ENCODE measurements at places on chromosomes 4 and X.

GRCh38 chrX:108148524-108148923, 56.9 kb downstream of the ATG4A start:
- H3K4me1 ChIP-seq, result no peaks in the 10 kb centered on the region
- no peak for DNase-seq
- H3K27ac ChIP-seq, result no peak overlapping the region
- H3K4me3 ChIP-seq, result no peak overlapping the region
- H3K36me3 ChIP-seq, result peaks cover 36% of the 10 kb centered on the region

- peaks cover 2% of the 10 kb centered on the region for H3K4me1 ChIP-seq
- no peaks in the 10 kb centered on the region for H3K27me3 ChIP-seq
- H3K36me3 ChIP-seq, result no peaks in the 10 kb centered on the region
- peak; percentile 25 for DNase-seq
Measured at GRCh38 chrX:53056292-53056691, 7.7 kb downstream of the GPR173 start.

DNA sequence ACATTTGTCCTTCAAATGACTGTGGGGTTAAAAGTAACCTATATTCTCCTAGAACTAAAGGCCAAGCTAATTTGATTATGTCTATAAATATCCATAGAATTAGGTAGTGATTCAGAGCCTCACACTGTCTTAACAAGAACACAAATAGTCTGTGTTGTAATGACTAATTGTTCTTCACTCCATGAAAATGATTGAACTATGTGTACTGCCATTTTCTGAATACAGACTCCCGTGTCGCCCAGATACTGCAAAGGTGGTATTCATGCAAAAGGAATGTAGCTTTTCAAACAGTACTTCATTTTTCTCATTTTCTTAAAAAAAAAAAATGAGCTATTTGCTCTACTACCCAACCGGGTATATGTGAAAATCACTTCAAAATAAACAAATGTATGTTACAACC, 11.3 kb upstream of the PHKA2 start:
- peak overlapping the region; percentile 91 for H3K27ac ChIP-seq
- H3K4me1 ChIP-seq, result peaks cover 40% of the 10 kb centered on the region
- H3K4me3 ChIP-seq, result no peak overlapping the region
- H3K36me3 ChIP-seq, result no peaks in the 10 kb centered on the region
- no peaks in the 10 kb centered on the region for H3K27me3 ChIP-seq

DNA sequence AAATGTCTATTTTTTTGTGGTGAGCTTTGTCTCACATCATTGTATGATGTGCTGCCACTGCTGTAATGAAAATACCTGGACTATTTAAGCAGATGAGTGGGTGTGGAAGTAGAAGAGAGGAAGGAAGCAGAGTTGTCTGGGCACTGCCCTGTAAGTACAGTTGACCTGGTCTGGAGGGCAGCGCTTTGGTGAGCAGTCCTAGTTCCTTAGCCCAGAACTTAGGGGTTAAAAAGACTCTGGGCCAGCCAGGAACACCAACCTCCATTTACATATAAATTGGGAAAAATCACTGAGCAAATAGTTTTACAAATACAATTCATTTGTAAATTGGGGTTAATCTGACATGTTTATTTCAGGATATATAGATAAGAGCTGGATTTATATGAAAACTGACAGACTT, 347.1 kb upstream of the FAT1 start:
- no peak for DNase-seq
- peaks cover 2% of the 10 kb centered on the region for H3K36me3 ChIP-seq
- H3K27ac ChIP-seq, result no peak overlapping the region

- peaks cover 28% of the 10 kb centered on the region for H3K4me1 ChIP-seq
- H3K27ac ChIP-seq, result peak overlapping the region; percentile 82
- no peaks in the 10 kb centered on the region for H3K36me3 ChIP-seq
- no peak for DNase-seq
- H3K4me3 ChIP-seq, result no peak overlapping the region
Measured at GRCh38 chrX:20637351-20637750, 370.6 kb upstream of the RPS6KA3 start.
